Hematopoietic multipotent progenitor cell (in vitro differentiated cells): ENCODE measurements at places on chromosomes 5 and 9. TPM values are rescaled to one million over a fixed set of nuclear protein-coding genes. Genes with fewer than 3 reads are reported as not detected.

Gene TMEM252
- total RNA-seq: not detected

Gene PRDM9
- total RNA-seq: under 0.01 TPM

Gene GLRA1
- not detected for total RNA-seq

- no peak for DNase-seq
Measured at GRCh38 chr5:60487476-60487875, 212.5 kb downstream of the DEPDC1B start.

DNA sequence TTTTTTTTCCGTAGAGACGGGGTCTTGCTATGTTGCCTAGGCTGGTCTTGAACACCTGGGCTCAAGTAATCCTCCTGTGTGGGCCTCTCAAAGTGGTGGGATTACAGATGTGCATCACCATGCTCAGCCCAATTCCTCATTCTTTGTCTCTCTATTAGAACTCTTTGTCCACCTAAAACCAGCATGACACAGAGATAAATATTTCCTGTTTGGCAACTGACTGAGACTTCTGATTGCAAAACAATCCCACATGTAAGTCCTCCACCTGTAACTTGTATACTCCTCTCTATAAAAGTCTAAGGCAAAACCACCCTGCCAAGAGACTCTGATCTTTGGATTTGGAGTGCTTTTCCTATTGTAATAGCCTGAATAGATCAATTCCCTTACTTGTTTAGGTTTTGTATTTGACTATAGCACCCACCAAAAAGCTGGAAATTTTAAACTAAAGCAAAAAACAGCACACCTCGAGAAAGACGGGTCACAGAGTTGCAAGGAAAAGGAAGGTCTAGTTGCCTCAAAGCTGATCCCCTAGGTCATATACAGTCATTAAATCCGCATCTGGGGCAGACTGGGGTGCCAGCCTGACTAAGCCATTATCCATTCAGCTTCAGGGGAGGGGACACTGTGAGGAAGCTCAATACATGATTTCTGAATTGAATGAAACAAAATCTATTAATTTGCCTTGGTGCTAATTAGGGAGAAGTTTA, 13.5 kb upstream of the KIF27 start:
- DNase-seq: no peak

DNA sequence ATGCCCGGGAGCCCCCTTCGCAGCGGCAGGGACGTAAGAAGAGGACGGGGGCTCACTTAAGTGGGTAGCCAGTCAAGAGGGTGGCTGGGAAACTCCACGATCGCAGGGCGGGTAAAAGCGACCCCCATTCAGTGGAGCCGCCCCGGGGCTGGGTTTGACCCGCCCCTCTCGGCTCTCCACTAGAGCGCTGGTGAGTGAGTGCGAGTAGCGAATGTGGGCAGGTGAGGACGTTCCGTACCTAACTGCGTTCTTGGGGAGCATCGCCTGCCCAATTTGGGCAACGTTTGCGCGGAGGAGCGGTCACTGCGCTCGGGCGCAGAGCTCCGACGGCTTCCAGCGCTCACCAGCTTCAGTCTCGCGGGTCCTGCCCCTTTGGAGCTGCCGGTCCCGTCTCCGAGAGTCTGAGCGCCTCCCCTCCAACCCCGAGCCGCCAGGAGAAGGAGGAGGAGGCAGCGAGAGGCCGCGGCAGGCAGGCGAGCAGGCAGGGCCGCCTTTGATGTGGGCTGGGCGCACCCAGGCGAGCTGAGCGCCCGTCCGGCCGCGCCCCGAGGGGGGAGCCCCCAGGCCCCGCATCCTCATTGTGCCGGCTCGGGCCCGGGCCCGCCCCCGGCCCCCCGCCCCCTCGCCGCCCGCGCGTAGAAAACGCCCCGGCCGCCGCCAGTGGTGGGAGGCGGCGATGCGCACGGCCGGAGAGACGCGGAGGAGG, at the start of gene FGF18:
Gene FGF18, plus strand, starts transcription at position 666 of the 706 bp plus-strand sequence. CDS start 553 bp downstream, outside the sequence.
- peak; percentile 48 for DNase-seq

GRCh38 chr9:82332018-82332773, 343.6 kb downstream of the SPATA31D1 start:
- DNase-seq: no peak

DNA sequence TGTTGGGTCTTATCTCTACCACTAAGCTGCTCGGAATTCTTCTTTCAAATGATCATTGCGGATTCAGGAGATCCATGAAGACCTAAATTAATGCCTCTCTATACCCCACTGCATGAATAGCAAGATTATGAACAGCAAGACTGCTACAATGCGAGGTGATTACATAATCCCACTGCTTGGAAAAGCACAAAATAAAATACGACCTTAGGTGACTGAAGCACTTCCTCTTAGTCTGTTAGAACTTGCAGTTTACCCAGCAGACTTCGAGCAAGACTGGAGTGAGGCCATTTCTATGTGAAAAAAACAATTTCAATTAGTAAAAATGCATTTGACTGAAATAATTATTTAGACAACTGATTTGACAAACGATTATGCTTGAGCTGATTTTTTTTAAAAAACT, 59.8 kb downstream of the SH3RF2 start:
- DNase-seq: no peak

DNA sequence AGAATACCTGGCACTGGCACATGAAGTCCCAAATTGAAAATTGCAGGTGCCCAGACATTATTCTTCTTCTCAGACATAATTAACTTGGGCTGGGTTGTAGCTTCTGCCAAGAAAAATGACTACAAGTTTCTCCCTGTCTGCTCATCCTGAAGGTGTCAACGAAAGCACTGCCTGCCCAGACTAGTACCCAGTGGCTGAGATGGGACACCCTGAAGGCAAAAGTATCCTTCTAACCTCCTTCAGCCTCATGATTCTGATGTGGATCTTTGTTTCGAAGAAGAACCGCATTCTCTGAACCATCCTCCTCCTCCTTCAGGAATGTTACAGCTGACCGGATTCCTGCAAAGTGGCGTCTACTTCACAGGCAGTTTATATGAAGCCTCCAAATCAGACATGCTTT, 161.1 kb upstream of the FST start:
- DNase-seq: no peak

DNA sequence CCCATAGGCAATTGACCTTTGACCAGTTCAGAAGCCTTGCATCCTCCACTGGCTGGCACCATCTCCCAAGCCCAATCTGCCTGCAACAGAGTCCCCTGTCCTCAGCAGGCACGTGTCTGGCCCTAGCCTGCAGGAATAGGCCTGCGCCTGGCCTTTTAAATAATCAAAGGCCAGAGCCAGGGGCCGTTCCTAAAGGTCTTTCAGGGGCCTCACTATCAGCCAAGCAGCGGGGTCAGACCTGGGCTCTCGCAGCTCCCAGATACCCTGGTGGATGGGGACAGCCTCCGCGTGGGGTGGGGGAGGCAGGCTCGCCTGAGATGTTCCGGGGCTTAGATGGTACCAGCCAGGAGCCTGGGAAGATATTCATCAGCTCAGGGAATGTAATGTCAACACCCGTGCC, 32.6 kb downstream of the SLC6A3 start:
- no peak for DNase-seq

DNA sequence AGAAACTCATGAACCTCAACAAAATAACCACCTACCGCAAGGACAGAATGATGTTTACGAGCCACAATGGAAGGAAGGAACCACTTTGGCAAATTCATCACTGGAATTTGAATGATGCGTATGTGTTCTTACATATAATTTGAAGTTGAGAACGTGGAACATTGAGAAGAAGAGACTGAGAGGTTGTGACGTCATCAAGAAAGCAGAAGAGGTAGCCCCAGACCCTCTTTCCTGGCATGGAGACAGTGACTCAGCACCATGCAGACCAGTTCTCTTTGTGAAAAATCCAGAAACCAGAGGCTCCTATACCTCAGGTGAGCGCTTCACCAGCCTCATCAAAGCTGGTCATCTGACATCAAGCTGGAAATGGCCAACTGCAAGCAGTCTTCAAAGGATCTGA, 124.5 kb downstream of the PDZD2 start:
- DNase-seq: peak; percentile 37

GRCh38 chr5:150401076-150401375, 11.7 kb downstream of the CD74 start:
- no peak for DNase-seq

DNA sequence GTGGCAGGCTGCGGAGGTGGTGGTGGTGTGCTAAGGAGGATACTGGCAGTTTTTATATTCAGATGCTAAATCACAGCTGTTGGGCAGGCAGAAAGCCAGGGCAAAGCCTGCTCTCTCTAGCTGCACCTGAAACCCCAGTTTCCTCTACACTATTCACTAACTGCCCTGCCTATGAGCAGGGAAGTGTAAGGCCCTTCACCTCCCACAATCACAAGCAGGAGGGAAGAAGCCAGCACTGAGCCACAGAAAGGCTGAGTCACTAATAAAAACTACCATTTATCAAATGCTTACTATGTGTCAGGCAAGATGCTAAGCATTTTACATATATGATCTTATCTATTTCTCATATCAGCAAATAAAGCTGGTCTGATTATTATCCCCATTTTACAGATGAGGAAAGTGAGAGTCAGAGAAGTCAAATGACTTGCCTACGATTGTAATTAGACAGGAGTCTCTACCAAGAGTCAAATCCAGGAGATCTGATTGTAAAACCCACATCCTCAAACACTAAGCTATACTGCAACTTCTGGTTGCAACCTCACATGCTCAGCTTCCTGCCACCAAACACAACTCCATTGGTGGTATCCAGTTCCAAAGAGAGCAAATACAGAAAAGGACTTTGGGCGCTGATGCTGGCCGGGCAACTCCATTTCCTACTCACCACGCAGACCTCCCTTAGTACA, 17.7 kb upstream of the IL6ST start:
- DNase-seq: no peak

DNA sequence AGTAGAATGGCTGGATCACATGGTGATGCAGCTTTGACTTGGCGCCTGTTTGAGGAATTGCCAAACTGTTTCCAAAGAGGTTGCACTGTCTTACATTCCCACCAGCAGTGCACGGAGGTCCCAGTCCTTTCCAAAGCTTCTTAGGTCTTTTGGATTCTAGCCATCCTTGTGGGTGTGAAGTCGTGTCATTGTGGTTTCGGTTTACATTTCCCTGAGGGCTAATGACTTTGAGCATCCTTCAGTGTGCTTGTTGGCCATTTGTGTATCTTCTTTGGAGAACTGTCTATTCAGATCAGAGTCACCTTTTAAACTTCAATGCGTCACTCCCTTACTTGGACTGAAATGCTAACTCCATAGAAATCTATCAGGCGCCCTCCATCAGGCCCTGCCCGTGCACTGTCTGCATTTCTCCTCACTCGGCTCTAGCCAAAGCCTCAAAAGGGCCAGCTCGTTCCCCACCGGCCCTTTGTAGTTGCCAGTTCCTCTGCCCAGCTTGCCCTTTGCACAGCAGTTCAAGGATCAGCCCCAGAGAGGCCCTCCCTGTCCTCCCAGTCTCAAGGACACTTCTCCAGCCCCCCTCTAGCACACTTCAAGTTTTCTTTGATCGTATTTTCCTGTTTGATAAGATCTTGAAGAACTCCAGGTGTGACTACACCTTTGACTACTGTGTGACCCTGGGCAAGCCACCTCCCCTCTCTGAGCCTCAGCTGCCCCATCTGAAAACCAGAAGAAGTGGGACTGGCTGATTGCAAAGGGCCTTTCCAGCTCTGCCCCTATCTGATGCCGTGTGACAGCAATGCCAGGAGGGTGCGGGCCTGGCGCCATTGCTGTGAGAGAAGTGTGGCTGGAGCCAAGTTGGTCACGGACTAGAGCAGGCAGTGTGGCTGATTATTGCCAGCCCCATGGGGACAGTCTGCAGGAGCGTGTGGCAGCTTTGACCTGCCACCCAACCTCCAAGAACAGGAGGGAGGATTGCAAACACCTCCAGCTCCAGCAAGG, 5.6 kb downstream of the HRH2 start:
- DNase-seq: no peak

- DNase-seq: no peak
Measured at GRCh38 chr5:68306361-68307014, 90.9 kb downstream of the PIK3R1 start.

- no peak for DNase-seq
Measured at GRCh38 chr5:9496801-9497200, 49.1 kb downstream of the SEMA5A start.

DNA sequence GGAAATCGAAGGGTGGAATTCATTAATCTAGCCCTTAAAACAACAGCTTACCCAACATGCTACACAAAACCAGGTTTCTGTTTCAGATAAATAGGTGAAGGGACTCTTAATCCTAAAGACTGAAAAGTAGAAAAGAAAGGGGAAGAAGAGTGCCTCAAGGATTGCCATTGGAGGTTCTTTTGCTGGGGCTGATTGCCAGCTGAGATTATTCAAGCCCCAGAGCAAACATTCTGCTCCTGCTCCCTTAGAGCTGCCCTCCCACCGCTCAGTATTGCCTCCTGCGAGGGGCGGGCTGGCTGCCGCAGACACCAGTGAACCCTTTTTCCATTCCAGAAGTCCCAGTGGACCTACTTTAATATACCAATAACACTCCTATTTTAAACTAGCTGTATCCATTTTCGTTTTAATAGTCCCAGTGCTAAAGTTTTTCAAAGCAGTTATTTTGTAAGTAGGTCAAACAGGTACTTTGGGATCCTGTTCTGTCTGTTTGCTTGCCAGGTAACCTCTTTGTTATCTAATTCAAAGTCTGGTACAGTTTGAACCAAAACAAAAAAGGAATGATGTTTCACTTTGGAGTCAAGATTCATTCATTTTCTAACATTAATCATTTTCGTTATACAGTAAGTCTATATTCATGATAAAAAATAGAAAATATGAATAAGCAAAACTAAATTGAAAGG, 38.6 kb downstream of the HMGCS1 start:
- peak; percentile 2 for DNase-seq

DNA sequence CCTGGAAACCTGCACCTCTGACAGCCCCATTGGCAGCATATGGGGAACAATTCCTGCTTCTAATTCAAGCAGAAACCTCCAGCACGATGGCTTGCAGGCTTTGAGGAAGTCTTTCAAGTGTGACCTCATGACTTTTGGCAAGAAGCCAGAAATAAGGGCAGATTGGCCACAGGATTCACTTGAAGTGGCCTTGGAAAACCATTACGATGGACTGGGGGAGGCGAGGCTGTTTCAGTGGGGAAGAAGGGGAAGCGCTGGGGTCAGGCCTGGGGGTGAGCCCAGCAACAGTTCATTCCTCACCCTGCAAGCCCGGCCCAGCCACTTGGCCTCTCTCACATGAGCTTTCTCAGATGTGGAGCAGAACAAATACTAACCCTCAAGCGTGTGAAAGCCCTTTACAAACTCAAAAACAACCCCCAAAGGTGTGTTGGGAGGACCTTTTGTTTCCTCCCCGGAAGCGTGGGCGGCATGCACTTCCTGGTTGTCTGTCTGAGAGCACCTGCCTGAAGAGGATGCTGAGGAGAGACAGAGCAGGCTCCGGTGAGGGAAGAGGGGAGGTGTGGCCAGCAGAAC, 26.9 kb upstream of the EEIG1 start:
- DNase-seq: peak; percentile 92

GRCh38 chr5:116861666-116862065, 287.0 kb upstream of the SEMA6A start:
- no peak for DNase-seq
